NCI-H510A (cell line): ENCODE measurements at places on chromosomes 5 and 9.

- DNase-seq, result no peak
Measured at GRCh38 chr5:88090506-88090905, 178.1 kb downstream of the TMEM161B start.

- no peak for DNase-seq
Measured at GRCh38 chr5:58462154-58462553, 2.3 kb upstream of the PLK2 start.

- DNase-seq, result no peak
Measured at GRCh38 chr5:142819292-142819691, 49.1 kb downstream of the ARHGAP26 start.

- no peak for DNase-seq
Measured at GRCh38 chr5:122310889-122311288, 1.1 kb upstream of the SNCAIP start.

DNA sequence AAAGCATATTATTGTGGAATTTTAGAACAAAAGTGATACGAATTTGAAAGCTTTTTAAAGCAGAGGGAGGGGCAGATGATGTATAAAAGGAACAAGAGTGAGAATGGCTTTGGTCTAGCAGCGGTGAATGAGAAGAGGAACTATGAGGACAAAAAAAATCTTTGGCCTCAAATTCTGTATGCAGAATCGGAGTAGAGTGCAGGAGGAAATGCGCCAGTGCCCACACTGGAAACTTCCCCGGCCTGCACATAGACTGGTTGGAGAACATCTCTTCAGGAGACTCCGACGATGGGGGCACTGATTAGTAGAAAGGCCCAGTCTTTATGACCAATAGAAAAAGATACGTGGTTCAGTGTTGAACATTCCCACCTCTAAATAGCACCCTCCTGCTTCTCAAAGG lies 51.3 kb downstream of the SLC46A2 start:
- no peak for DNase-seq

DNA sequence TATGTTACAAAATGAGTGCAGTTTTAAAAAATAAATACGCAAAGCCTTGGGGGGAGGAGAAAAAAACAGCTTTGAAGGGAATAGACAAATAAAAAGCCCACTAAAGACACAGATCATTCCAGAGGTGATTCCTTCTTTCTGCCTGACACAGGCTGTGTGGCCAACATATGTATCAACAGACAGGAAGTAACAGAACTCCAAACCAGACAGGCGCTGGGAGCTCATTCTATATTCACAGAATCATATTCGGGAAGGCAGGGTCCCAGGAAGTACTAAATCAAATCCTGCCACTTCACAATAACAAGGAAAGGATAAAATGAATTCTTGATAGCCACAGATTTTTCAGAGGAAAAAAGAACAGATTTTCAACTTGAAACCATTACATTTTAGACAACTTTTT lies 62.1 kb downstream of the SEMA5A start:
- DNase-seq, result no peak

DNA sequence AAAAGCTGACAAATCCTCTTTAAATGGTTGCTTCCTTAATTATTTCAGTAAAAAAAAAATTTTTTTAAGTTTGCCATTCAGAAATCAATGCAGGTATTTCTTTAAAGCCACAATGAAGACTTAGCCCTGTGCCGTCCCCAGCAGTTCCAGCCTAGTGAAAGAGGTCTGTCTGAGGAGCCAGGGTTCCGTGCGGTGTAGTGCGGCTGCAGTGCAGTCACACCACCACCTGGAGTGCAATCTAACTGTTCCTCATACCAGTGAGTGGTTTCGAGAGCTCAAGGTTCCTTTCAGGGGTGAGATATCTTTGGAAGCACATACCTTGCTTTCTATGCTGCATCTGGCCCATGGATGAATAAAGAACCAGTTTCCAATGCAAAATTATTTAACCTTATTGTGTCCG lies 87.5 kb downstream of the FANCC start:
- no peak for DNase-seq

- no peak for DNase-seq
Measured at GRCh38 chr9:109417054-109417453, 81.1 kb downstream of the PTPN3 start.

GRCh38 chr9:101977614-101978210 lies 239.3 kb upstream of the GRIN3A start:
- no peak for DNase-seq

DNA sequence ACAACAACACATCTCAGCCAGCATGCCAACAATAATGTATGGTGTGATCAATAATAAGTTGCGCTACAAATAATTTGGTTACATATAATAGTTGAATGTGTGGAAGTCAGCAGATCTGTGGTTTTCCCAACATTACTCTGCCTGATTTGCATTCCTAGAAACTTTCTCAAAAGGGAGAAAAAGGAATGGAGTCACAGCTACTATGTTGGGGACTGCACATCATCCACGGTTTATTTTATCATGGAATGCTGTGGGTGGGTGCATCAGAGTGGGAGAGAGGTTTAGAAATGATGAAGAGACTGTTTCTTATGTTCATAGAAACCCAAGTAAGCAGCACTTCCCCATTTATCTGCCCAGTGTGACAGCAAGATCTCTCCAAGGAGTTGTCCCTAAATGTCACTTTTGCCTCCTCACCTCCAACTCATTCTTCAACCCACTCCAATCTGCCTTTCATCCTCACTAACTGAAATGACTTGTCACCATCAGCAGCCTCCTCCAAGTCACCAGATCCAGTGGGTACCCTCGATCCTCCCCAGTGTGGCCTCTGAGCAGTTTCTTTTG lies 2.8 kb upstream of the SPOCK1 start:
- DNase-seq, result no peak

DNA sequence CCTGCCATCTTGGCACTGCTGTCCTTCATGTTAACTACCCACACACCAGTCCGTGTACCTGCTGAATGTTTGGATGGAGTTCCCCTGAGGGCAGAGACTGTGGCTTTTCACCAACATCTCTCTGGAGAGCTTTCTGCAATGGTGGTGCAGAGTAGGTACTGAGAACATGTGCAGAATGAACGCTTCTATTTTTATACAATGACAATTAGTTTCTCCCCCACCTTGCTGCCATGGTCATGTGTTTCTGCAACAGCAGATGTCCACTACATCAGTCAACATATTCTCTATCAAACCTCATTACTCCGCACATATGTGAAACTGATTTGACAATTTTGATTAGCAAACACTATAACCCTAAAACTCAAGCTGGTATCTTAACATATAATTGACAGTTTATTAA lies 14.5 kb downstream of the PTCH1 start:
- DNase-seq, result no peak

DNA sequence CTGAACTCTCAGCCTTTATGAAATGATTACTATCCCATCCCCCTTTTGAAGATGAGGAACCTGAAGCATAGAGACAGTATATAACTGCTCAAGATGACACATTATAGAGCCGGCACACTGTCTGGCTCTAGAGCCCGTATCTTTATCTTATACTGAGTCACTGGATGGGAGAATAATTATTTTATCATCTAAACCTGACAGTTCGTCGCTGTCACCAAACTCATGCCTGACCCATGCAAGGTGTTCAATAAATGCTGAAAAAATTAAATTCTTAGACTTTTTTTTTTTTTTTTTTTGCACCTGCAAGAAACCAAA lies 38.8 kb downstream of the HOMER1 start:
- no peak for DNase-seq

DNA sequence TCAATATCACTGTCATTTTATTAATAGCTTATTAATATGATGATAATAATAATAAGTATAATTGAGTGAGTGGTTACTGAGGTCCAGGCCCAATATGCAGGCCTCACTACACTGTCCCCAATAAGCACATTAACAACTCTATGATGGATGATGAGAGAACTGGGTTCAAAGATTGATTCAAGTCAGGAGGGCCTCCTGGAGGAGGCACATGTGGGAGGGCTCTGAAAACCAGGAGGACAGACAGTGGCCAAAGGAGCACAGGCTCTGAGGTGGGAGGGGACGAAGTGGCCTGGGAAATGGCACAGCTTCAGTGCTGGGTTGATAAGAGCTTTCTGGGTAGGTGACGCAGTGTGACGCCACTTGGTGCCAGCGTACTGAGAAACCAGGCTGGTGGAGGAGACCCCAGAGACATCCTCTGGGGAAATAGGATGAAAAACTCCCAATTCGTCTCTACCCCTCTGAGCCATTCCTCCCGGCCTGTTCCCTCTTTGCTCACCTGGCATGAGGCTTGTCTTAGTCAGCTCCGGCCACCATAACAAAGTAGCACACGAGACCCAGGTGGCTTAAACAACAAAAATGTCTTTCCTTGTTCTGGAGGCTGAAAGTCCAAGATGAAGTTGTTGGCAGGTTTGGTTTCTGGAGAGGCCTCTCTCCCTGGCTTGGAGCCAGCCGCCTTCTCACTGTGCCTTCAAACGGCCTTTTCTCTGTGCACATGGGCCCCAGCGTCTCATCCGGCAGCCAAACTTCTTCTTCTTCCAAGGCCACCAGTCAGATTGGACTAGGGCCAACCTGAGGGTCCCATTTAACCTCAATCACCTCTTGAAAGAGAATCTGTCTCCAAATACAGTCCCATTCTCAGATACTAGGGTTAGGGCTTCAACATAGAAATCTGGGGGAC lies 31.6 kb downstream of the NTNG2 start:
- no peak for DNase-seq

DNA sequence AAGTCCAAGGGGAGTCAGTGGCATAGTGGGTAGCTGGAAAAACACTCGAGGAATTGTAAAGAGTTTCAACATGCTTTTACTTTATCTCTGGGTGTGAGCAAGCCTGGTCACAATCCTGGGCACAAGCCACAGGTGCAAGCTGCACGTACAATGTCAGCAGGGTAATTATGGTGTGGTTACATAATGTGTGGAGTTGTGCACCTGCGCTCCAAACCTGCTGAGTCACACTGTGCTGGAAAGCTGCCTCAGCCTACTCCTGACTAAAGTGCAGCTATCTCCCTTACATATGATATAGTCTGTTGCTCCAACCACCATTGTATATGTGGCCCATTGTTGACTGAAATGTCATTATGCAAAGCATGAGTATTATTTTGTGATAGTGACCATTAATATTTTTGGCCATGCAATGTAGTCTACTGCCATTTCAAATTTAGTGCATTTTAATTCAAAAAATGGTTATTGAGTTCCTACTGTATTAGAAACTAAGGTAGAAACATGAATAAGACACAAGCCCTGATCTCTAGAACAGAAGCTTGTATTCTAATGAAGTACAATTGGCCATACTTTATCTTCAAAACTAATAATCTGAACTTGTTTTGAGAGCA lies 160.9 kb upstream of the SLC30A5 start:
- DNase-seq, result no peak
